Activated CD8-positive, alpha-beta T cell treated with anti-CD3 and anti-CD28 coated beads for 36 hours (primary cell): ENCODE measurements at places on chromosomes 1 and 21. TPM values are rescaled to one million over a fixed set of nuclear protein-coding genes. Genes with fewer than 3 reads are reported as not detected.

The TTC39A gene
- 0.50 TPM for total RNA-seq

- no peaks in the 10 kb centered on the region for H3K4me1 ChIP-seq
- DNase-seq = peak; percentile 5
- H3K27me3 ChIP-seq = peaks cover 3% of the 10 kb centered on the region
- H3K27ac ChIP-seq = no peak overlapping the region
- H3K4me3 ChIP-seq = no peak overlapping the region
Measured at GRCh38 chr21:36478207-36478701, 1.7 kb downstream of the CLDN14 start.

DNA sequence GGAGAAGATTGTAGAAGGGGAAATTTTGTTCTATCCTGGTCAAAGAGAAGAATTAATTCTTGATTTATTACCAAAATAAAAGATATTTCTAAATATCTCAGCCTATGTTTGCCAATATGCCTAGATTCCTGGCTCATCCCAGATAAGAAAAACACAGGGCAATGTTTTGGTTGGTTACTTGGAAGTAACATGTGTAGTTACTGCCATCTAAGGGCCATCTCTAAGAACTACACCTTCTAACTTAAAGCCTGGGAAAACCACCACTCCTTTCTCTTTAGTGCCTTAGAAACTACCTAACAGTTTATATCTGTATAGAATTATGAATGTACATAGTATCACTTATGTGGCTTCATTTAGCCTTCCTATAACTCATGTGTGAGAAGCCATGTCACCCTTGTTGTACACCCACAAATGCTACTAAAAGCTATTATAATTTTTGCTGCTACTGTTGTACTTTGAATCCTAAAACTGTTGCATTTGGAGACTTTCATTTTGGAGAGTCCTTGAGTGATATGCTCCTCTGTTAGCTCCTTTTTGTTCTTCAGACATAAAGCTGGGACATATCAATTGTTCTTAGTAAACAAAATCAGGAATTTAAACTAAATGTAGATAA, 4.5 kb downstream of the AIM2 start:
- H3K27ac ChIP-seq = no peak overlapping the region
- H3K36me3 ChIP-seq = peaks cover 2% of the 10 kb centered on the region
- no peak for DNase-seq
- H3K27me3 ChIP-seq = no peaks in the 10 kb centered on the region
- no peak overlapping the region for H3K4me3 ChIP-seq

DNA sequence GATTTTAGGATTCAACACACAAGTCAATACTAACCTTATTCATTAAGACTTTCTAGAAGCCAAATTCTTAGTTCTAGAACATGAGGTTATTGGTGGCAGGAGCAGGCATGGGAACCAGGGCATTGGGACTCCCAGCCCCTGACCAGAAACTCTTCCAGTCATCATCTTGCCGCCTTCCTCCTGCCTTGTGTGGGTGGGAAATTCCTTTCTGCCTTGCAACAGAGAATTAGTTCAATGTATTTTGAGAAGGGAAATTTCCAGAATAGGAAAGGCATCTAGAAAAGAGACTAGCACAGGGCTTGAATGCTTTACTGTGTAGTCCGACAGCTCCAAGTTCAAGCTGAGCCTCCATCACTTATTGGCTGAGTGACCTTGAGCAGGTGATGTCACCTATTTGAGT, 8.7 kb downstream of the GRHL3 start:
- DNase-seq = no peak
- H3K4me3 ChIP-seq = no peak overlapping the region
- H3K27ac ChIP-seq = no peak overlapping the region
- H3K36me3 ChIP-seq = no peaks in the 10 kb centered on the region
- H3K4me1 ChIP-seq = peaks cover under 1% of the 10 kb centered on the region

DNA sequence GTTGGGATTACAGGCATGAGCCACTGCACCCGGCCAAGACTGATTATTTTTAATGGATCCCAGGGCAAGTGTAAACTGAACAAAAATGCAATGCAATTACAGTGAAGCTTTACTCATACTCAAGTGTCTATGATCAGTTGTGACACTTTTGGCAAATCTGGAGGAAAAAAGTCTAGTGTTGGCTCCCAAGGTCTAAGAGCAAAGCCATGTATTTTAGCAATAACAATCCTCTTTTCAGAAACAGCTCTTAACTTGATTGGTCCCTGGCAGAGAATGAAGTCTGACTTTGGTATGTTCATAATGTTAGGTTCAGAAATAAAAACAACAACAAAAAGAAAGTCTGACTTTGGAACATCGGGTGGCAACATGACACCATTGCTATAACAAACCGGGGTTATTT, 40.2 kb upstream of the C1orf53 start:
- DNase-seq = no peak
- no peaks in the 10 kb centered on the region for H3K4me1 ChIP-seq
- H3K27ac ChIP-seq = no peak overlapping the region
- peaks cover 1% of the 10 kb centered on the region for H3K27me3 ChIP-seq
- no peaks in the 10 kb centered on the region for H3K36me3 ChIP-seq

- peak overlapping the region; percentile 28 for H3K27ac ChIP-seq
- H3K36me3 ChIP-seq = peaks cover 37% of the 10 kb centered on the region
- H3K4me1 ChIP-seq = no peaks in the 10 kb centered on the region
Measured at GRCh38 chr21:15875286-15875685, 145.5 kb downstream of the USP25 start.

DNA sequence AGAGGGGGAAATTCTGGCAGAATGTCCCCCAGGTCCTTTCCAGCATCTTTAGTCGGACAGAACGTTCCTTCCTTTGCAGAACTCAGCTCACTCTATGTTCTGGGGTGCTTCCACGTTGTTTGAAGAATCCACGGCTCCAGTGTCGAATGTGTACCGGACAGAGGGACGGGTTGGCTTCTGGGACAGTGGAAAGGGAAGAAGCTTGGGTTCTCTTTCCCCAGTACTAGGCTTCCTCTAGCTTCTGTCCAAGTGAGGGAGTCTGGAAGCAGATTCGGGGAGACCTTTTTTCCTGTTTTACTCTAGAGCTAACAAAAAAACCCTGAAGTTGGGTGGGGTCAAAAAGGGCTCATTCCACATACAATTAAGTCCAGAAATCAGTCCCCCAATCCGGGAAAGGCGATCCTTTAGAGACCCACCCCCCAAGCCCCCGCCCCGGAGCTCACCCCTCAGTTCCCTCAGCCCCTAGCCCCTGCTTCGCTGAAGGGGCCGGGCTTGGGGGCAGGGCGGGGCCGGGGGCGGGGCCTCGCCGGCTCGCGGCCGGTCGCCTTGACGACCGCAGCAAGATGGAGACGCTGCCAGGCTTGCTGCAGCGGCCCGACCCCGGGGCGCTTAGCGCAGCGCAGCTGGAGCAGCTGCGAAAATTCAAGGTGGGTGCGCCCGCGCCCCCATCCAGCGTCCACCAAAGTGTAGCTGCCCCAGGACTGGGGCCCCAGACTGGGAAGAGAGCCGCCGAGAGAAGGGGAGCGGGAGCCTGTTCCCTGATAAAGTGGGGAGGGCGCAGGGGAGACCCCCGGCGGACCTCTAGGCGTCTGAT, at the start of gene RIIAD1:
TSS of gene RIIAD1 (plus strand) at position 549 of the 814 bp plus-strand sequence. CDS start at position 564, 15 bp downstream.
- peaks cover 22% of the 10 kb centered on the region for H3K4me1 ChIP-seq
- H3K27ac ChIP-seq = no peak within 1 kb of the TSS
- H3K27me3 ChIP-seq = peaks cover 63% of the 10 kb centered on the region
- H3K4me3 ChIP-seq = peak within 1 kb of the TSS; percentile 57
- peak; percentile 37 for DNase-seq

GRCh38 chr1:111720977-111721786, 18.0 kb downstream of the INKA2 start:
- H3K36me3 ChIP-seq = peaks cover 7% of the 10 kb centered on the region
- H3K4me1 ChIP-seq = peaks cover 20% of the 10 kb centered on the region

- peak overlapping the region; percentile 88 for H3K27ac ChIP-seq
- DNase-seq = no peak
- H3K27me3 ChIP-seq = no peaks in the 10 kb centered on the region
- H3K36me3 ChIP-seq = peaks cover 39% of the 10 kb centered on the region
- peaks cover 56% of the 10 kb centered on the region for H3K4me1 ChIP-seq
Measured at GRCh38 chr1:21280482-21280881, 9.8 kb downstream of the ECE1 start.

DNA sequence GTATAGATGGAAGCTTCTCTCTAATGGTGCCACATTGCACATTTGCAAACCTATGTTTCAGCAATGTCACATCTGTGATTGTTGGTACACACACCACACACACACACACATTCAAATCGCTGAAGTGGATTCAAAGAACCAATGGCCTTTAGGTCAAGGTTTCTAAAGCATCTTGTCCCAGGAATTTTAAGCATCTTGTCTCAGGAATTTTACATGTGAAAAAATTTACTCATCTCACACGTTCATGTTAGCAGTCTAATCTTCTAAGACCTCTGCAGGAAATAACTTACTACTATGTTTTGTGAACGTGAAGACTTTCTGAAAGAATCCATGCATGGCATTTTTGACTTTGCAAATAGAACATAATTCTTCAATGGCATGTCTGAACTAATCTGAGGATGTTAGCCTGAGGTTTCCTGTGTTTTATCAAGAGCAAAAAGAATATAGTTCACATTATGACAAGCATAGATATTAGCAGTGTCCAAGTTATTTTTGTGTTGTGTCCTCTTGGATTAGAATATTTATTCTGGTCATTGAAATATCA, 125.1 kb downstream of the CYYR1 start:
- H3K4me3 ChIP-seq = no peak overlapping the region
- H3K27ac ChIP-seq = no peak overlapping the region
- H3K27me3 ChIP-seq = peaks cover 1% of the 10 kb centered on the region
- H3K36me3 ChIP-seq = no peaks in the 10 kb centered on the region
- DNase-seq = no peak
- no peaks in the 10 kb centered on the region for H3K4me1 ChIP-seq

The SH2D1B gene
- total RNA-seq = not detected

DNA sequence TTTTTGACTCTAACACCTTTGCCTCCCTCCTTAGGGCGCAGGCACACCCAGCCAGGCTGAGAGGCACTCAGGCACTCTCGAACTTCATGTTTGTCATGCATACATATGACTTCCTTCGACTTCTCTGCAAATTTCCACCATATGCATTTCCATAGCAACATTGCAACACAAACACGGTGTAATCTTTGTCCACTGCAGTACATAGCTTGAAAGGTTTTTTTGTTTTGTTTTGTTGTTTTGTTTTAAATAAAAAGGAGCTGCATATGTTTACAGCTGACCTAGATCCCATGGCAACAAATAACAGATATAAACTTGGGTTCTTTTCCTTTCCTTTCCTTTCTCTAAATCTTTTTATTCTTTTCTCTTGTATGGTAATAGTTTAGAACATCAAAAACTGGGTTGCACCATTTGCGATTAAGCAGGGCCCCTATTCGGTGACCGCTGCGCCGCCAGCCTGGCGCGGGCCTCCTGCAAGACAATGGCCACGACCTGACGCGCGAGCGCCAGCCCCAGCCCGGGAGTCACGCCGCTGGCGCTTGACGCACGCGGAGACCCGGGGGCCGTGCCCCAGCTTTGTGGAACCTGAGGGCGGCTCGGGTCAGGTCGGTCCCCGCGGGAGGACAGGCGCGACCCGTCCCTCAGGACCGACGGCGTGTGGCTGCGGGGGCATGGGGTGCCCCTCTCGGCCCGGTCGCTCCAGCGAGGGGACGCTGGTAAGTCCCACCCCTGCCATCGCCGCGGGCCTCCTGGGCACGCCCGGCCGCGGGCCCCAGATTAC, 35.2 kb downstream of the CCN1 start:
- H3K27me3 ChIP-seq = no peaks in the 10 kb centered on the region
- H3K27ac ChIP-seq = no peak overlapping the region
- H3K4me1 ChIP-seq = no peaks in the 10 kb centered on the region
- no peak for DNase-seq

The CNKSR1 gene
- total RNA-seq = 1.4 TPM

DNA sequence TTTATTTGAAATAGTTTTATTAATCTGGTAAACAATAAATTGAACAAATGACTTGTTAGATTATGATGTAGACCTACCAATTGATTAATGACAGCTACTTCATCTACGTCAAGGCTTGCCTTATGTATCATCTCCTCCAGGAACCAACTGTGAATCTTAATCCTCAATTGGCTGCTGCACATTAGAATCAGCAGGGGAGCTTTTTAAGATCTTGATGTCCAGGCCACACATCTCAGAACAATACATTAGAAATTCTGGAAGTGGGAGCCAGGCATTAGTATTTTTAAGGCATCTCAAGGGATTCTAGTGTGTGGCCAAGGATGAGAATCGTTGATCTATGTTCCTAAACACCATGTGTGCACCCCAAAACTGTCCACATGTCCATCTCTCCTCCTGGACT, 52.0 kb upstream of the LYPLAL1 start:
- no peaks in the 10 kb centered on the region for H3K27me3 ChIP-seq
- no peaks in the 10 kb centered on the region for H3K4me1 ChIP-seq
- H3K4me3 ChIP-seq = no peak overlapping the region
- DNase-seq = no peak
- no peaks in the 10 kb centered on the region for H3K36me3 ChIP-seq

The SYNC gene
- not detected for total RNA-seq

The BATF3 gene
- 52.6 TPM for total RNA-seq

The LCE3E gene
- total RNA-seq = not detected

DNA sequence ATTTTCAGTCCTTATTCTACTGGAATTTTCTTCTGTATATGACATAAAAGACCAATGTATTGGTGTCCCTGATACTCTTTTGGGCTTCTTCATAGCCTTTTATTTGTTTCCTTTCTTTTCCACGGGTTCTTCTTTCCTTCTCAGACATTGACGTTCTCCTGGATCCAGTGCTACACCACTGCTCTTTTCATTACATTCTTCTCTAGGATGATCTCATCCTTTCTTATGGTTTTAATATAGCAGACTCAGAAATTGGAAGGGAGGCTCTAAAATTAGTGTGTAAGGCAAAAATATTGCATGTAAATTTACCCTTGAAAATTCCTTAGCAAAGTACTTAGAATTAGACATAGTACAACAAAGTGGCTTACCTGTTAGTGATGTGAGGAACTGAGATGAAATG, 65.3 kb downstream of the SELENOF start:
- H3K36me3 ChIP-seq = no peaks in the 10 kb centered on the region
- no peak overlapping the region for H3K4me3 ChIP-seq
- no peaks in the 10 kb centered on the region for H3K4me1 ChIP-seq
- H3K27me3 ChIP-seq = no peaks in the 10 kb centered on the region

DNA sequence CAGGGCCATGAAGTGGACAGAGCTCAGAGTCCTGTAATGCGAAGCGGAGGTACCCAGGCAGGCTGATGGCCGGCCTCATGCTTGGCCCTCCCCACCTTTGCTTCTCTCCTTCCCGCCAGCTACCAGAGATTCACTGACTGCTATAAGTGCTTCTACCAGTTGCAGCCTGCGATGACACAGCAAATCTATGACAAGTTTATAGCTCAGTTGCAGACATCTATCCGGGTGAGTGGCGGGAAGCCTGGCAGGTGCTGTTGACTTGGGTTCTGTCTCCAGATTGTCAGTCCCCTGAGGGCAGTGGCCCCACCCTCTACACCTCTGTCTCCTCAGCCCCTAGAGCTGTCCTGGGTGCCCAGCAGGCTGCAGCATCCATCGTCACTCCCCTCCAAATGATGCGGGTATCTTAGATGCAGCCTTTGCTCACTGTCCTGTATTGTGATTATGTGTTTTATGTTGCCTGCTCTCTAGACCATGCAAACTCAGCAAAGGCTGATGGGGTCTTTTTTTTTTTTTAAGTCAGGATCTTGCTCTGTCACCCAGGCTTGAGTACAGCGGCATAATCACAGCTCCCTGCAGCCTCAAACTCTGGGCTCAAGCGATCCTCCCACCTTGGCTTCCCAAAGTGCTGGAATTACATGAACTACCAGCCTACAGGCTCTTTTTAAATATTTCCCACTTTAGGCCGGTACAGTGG, 9.6 kb upstream of the BGLAP start:
- H3K27me3 ChIP-seq = no peaks in the 10 kb centered on the region
- H3K27ac ChIP-seq = no peak overlapping the region
- no peak for DNase-seq
- peaks cover 6% of the 10 kb centered on the region for H3K4me1 ChIP-seq
- no peak overlapping the region for H3K4me3 ChIP-seq
